ENCODE measurements at places on chromosomes 12 and 14.

- no peak for DNase-seq
Observed at GRCh38 chr12:112892856-112893255, 13.9 kb upstream of the OAS1 start.

GRCh38 chr12:48996794-48997718 is 2.1 kb downstream of the DDN start:
- peak; percentile 63 for DNase-seq

GRCh38 chr12:106519607-106520021 is 63.2 kb upstream of the RFX4 start:
- no peak for DNase-seq

GRCh38 chr14:59583755-59584154 is 7.1 kb upstream of the CCDC175 start:
- DNase-seq = no peak

DNA sequence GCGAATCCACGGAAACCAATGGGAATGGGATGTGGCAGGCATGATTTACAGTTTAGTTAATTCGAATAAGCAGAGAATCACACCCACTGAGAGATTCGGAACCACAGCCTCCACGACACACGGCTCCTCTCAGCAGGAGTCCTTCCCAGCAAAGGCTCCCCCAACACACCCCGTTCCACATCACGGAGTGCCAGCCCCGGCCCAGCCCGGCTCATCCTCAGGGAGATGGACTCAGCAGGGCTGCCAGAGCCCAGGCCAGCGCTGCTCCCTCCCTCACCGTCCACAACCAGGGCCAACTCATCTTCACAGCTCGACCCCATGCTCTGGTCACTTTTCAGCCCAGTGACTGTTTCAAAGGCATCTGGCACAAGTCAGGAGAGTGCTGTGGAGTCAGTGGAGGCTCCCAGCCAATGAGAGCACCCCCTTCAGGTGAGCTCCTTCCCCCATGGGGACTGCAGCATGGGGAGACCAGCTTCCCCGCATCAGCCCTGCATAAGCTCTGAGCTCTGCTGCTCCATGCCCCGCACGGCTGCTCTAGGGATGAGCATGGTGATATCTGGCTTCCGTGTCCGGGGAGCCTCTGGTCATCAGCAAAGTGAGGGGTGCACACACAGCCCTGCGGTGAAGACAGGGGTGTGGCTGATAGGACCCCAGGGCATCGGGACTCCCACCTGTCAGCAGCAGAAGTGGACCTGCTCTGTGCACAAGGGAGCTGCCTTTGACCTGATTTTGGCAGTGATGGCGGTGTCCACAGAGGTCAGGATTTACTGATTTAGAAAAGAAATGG is 238.8 kb upstream of the SFSWAP start:
- DNase-seq = no peak

- no peak for DNase-seq
Observed at GRCh38 chr12:97200181-97200580, 262.4 kb upstream of the RMST start.

DNA sequence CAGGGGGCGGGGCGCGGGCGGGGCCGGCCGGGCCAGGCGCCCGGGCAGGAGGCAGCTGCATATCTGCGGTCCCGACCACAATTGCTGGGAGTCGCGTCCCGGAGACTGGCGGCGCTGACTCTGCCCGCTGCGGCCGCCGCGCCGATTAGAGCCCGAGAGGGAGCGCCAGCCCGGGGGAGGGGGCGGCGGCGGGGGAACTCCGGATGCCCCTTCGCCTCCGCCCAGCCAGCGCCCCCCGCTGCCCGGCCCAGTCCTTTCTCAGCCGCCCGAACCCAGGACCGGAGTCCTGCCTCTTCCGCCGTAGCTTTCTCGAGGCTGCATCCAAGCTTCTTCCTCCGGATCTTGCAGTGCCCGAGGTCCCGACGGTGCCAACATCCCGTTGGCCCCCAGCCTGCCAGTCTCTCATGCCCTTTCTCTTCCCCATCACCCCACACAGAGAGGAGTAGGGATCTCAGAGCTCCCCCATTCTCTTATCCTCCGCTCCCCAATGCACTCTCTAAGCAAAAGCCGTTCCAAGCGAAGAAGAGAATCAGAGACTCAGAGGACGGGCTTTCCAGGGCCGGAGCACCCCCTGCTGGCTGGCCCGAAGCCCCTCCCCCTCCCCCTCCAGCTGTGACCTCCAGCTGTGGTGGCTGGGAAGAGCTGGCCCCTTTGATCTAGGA is 8.8 kb upstream of the SP7 start:
- no peak for DNase-seq

- no peak for DNase-seq
Observed at GRCh38 chr12:132456944-132457495, 32.9 kb upstream of the FBRSL1 start.

DNA sequence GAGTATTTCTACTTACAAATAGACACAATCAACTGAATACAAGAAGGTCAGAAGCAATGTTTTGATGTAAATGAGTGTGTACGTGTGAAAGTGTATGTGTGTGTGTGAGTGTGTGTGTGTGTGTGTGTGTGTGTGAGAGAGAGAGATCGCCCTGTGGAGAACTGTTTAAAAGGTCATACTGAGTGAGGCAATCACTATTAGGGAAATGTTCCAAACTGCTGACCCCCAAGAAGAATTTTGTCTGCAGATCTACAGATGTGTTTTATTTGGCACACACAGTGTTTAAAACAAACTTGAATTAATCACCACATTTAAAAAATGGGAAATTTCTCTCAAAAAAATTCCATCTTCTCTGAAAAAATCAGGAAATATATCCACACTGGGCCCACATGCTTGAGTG is 1069.1 kb downstream of the SLC6A15 start:
- no peak for DNase-seq

- DNase-seq = no peak
Observed at GRCh38 chr14:55867719-55868118, 250.5 kb upstream of the PELI2 start.

DNA sequence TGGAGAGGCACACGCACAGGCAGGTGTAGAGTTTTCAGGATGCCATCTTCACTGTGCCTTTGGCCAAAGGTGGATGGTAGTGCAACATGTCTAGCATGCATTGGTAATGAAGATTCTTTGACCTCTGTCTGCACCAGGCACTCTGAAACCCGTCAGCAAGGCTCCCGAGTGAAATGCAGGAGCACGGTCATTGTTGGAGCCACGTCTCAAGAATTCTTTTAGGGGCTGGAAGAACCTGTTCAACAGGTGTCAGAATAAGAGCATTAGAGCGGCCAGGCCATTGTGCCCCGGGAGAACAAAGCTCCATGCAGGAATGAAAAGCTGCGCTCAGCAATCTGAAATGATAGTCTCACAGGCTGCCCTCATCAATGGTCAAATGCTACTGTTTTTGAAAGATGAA is 40.2 kb upstream of the DICER1 start:
- peak; percentile 1 for DNase-seq

GRCh38 chr12:106897082-106897481 is 58.6 kb upstream of the TMEM263 start:
- no peak for DNase-seq

- peak; percentile 55 for DNase-seq
Observed at GRCh38 chr14:72962829-72963312, 36.6 kb downstream of the DCAF4 start.

DNA sequence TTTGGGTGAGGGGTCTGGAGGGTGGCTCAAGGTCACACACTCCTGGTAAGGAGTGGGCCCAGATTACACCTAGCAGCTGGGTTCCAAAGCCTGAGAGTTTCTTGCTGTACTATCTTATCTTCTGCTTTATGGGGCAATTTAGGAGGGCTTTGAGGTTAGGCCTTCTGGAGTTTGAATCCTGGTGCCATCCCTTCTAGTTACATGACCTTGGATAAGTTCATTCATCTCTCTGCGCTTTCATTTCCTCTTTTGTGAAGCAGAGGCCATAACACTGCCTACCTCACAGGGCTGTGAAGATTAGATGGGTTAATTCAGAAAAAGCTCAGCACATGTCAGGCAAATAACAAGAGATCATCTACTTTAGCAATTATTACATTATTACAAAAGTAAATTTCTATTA is 7.4 kb upstream of the KRT77 start:
- no peak for DNase-seq

DNA sequence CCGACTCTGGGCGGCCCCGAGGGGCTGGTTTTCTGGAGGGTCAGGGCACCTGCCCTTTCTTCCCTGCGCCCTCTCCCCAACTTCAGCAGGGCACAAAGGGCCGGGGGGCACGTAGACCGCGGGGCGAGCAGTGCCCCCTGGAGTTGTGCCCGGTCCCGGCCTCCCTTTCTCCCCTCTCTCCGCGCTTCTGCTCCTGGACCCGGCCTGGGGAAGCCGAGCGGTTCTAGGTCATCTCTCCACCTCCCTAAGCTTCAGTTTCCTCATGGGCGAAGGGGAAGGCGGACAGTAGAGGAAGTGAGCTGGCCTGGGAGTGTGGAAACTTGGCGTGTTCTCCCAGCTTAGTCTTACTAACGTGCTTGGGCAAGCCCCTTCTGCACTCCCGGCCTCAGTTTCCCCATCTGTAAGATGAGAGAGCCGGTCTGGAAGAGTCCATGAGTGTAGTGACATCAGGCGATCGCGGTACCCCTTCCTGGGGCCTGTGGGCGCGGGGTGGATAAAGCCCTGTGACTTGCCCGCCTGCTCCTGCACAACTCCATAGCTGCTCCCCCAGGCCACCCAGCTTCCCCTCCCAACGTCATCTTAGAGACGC is 158.6 kb upstream of the PARP11 start:
- DNase-seq = no peak

- DNase-seq = no peak
Observed at GRCh38 chr12:30014991-30015390, 231.2 kb upstream of the TMTC1 start.

DNA sequence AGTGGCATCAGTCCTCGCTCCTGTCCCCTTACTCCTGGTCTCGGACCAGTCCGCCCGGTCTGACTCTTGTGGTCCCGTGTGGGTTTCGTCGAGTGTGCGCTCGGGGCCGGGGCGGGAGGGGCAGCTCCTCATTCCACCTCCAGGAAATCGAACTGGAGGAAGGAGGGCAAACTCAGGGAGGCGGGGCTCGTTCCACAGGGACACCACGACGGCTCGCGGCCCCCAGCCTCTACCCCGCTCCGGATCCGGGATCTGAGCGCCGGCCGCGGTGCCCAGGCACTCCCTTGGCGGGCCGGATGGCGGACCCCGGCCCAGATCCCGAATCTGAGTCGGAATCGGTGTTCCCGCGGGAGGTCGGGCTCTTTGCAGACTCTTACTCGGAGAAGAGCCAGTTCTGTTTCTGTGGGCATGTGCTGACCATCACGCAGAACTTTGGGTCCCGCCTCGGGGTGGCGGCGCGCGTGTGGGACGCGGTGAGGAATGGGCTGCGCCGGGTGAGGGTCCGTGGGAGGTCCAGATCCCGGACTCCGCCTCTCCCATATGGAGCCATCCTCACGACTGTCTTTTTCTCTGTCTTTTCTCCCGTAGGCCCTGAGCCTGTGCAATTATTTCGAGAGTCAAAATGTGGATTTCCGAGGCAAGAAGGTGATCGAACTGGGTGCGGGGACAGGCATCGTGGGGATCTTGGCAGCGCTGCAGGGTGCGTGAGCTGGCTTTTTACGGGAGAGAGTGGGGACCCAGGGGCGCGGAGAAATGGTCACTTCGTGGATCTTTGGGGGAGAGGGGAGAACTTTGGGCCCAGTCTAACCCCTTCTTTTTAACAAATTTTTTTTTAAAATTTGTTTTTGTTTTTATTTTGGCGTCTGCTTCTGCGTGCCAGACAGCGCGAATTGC is at the start of gene EEF1AKMT3:
TSS of gene EEF1AKMT3 (plus strand) at position 186 of the 894 bp plus-strand sequence. CDS start at position 297, 111 bp downstream.
- no peak for DNase-seq

GRCh38 chr14:50726372-50727107 is 58.4 kb upstream of the SAV1 start:
- DNase-seq = no peak

GRCh38 chr12:125093681-125094330 is 28.6 kb downstream of the AACS start:
- no peak for DNase-seq

- no peak for DNase-seq
Observed at GRCh38 chr14:88063811-88064210, 58.9 kb downstream of the GPR65 start.

GRCh38 chr12:63912651-63913050 is 68.2 kb downstream of the SRGAP1 start:
- no peak for DNase-seq

DNA sequence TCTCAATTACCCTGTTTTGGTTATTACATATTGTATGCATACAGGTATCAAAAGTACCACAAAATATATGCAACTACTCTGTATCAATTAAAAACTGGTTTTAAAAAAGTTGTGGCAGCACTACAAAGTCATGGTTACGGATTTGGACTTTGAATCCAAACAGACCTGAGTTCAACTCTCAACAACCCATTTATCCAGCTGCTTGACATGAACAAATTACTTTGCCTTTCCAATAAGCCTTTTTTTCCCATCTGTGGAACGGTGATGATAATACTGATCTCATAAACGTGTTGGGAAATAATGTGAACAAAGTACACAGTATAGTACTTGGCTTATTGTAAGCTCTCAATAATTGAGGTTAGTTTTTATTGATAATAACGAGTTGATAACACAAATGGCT is 85.0 kb downstream of the MNAT1 start:
- DNase-seq = no peak

Data from NCI-H774 (cell line).